ENCODE measurements at places on chromosomes 1 and 21.
A peak's percentile ranks its signal among the peaks of the same experiment; 100 is the strongest.

DNA sequence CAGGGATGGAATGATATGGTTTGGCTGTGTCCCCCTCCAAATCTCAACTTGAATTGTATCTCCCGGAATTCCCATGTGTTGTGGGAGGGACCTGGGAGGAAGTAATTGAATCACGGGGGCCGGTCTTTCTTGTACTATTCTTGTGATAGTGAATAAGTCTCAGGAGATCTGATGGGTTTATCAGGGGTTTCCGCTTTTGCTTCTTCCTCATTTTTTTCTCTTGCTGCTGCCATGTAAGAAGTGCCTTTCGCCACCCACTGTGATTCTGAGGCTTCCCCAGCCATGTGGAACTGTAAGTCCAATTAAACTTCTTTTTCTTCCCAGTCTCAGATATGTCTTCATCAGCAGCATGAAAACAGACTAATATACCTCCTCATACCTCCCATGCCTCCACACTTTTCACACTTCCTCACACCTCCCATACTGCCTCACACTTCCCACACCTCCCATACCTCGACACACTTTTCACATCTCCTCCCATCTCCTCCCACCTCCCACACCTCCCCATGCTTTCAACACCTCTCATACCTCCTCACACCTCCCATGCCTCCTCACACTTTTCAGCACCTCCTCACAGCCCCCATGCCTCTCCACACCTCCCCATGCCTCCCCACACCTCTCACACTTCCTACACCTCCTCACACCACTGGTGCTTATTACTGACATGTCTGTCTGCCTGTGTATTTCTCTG, 21.3 kb downstream of the GPR137B start:
- DNase-seq: peak; percentile 31

- DNase-seq: no peak
Measured at GRCh38 chr1:18198260-18198659, 90.7 kb downstream of the IGSF21 start.

DNA sequence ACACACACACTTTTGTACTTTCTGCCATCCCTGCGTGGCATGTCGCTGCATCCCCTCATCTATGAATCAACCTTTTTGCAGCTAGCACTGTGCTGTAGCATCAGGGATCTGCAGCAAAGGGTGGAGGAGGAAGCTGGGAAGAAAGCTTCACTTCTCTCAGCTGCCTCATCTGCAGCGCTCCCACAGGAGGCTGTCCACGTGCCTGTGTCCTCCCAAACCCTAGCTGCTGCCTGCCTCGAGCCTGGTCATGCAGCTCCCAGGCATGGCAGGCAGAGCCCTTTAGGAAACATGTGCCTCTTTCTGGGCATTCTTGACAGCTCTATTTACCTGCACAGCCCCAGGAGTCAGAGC, 262.1 kb upstream of the SGIP1 start:
- no peak for DNase-seq

- no peak for DNase-seq
Measured at GRCh38 chr1:46576596-46576995, 25.1 kb upstream of the KNCN start.

DNA sequence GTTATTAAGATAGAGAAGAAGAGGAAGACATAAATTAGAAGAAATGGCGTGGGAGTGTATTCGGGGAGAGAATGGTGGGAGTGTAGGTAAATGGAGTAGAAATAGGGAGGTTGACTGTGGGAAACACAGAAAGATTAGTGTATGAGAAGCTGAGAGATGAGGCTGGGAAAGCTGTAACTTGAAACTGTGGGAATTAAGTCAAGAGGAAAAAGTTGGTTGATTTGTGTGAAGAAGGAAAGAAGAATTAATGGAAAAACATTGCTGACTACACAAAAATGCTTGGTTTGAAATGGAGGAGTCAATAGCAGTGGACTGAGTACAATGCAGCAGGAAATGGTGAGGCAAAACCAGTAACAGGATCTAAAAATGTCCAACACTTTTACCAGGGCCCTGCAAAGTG, 448.3 kb downstream of the PTPRC start:
- no peak for DNase-seq

GRCh38 chr1:23910553-23911246, 2.5 kb downstream of the CNR2 start:
- no peak for DNase-seq

- DNase-seq: no peak
Measured at GRCh38 chr1:49408346-49408745, 615.4 kb downstream of the AGBL4 start.

GRCh38 chr1:65056866-65057265, 90.5 kb upstream of the JAK1 start:
- no peak for DNase-seq

- no peak for DNase-seq
Measured at GRCh38 chr1:171083222-171083621, 7.5 kb upstream of the FMO3 start.

DNA sequence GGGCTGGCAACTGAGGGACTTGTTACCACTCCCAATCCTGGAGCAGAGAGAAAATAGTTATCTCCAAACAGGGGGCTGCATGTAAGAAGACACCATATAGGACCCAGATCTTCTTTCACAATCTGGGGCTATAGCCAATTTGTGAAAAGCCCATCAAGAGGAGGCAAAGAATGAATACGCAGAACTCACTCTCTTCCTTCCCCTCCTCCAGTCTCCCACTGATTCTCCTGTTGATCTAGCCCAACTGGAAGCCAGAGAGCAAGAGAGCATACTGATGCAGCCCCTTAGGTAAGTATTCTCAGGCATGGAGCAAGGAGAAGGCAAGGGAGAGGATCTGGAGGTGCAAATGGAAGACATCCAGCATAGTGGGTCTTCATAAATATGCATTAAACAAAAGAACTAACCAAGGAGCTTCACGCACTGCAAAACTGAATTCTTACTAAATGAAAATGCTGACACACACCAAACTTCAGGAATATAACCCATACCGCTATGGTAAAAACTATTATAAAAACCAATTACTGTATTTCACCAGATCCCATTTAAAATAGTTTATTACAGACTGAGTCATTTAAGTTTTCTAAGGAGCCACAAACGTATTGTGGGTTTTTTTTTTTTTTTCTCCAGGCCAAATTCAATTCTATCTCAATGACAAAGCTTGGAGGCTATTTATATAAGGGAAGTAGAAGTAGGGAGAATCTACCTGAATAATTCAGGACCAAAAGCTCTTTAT, 15.5 kb upstream of the HMGB4 start:
- no peak for DNase-seq

DNA sequence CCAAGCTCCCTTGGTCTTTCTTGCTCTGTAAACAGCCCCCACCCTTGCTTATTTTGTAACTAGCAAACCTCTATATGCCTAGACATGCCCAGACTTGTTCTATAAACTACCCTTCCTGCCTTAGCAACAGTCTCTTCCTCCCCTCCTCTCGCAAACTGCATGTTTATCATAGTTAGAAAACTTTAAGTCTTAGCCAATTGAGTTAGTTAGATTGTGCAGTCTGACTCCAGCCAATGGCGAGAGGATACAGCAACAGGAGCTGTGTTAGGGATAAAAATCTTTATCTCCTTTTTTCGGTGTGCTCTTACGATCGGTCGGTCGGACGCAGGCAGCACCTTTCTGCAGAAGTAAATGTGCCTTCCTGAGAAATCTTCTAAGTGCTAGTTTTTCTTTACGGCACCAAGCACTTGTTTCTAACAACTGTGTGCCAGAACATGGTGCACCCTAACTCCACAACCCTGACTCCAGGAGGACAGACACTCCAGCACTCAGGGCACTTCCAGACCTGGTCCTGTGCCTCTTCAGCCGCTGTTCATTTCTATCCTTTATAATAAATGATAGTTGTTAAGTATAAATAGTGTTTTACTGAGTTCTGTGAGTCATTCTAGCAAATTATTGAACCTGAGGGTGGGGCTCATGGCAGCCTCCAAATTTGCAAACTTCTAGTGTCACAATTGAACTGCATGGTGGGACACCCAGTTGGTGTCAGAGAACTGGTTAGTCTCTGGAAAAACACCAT, 25.7 kb upstream of the GNG4 start:
- no peak for DNase-seq

- no peak for DNase-seq
Measured at GRCh38 chr1:4528590-4528989, 125.8 kb upstream of the AJAP1 start.

GRCh38 chr21:40386294-40386911, 460.6 kb downstream of the DSCAM start:
- peak; percentile 73 for DNase-seq

DNA sequence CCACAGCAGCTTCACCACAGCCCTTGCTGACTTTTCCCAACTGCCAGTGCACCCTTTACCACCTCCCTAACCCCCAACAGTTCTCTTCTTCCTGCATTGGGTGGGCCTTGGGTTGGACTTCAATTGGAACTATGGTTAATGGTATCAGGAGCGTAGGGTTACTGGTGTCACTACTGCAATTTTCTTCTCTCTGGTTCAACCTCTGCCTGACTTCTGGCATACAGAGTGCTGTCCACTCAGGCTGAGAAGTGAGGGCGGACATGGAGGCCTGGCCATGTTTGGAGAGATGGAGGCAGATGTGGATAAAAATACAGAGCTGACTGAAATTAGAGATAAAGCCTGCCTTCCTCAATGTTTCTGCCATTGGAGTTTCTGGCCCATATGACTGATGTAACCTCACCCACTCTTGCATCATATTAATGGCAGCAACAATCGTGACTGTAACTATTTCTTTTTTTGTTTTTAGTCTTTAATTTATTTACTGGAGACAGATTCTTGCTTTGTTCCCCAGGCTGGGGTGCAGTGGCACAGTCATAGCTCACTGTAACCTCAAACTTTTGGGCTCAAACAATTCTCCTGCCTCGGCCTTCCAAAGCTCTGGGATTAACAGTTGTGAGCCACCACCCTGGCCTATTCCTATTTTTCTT, 87.8 kb downstream of the NAV1 start:
- no peak for DNase-seq

DNA sequence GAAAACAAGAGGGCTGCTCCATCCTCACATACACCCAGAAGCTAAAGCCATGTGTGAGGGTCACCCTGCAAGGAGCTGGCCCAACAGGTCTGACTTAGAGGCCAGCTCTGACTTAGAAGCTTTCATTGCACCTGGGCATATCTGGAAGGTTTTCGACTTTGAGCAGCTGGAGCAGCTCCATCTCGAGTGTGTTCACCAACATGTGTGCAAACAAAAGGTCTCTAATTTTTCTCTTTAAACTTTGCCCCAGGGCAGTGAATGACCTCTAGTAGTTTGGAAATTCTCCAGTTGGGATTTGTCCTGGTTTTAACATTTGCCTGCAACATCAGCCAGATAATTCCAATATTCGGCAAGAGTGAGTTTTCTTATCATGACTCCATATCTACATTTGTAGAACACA, 108.3 kb downstream of the TNR start:
- no peak for DNase-seq

- peak; percentile 61 for DNase-seq
Measured at GRCh38 chr1:211939876-211940468, 95.4 kb downstream of the INTS7 start.

DNA sequence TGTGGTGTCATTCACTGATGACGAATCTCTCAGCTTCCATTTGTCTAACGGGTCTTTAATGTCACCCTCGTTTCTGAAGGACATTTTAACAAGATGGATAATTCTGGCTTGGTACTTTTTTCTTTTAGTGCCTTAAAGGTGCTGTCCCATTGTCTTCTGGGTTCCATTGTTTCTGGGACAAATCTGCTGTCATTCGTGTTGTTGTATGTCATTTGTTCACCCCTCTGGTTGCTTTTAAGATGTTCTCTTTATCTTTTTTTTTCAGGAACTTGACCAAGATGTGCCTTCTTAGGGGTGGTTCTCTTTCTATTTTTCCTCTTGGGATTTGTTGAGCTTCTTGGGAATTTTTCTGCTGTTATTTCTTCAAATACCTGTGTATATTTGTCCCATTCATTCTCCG, 14.0 kb upstream of the MMEL1 start:
- no peak for DNase-seq

- peak; percentile 66 for DNase-seq
Measured at GRCh38 chr1:1889847-1890505, 911 bp downstream of the GNB1 start.

Measured in stimulated activated CD8-positive, alpha-beta memory T cell treated with anti-CD3 and anti-CD28 coated beads, Interleukin-4, amount 100 ng/mL, for 48 hours (primary cell).